PC-3 (cell line): ENCODE measurements at places on chromosomes 6 and 20. TPM values are rescaled to one million over a fixed set of nuclear protein-coding genes. Genes with fewer than 3 reads are reported as not detected.

DNA sequence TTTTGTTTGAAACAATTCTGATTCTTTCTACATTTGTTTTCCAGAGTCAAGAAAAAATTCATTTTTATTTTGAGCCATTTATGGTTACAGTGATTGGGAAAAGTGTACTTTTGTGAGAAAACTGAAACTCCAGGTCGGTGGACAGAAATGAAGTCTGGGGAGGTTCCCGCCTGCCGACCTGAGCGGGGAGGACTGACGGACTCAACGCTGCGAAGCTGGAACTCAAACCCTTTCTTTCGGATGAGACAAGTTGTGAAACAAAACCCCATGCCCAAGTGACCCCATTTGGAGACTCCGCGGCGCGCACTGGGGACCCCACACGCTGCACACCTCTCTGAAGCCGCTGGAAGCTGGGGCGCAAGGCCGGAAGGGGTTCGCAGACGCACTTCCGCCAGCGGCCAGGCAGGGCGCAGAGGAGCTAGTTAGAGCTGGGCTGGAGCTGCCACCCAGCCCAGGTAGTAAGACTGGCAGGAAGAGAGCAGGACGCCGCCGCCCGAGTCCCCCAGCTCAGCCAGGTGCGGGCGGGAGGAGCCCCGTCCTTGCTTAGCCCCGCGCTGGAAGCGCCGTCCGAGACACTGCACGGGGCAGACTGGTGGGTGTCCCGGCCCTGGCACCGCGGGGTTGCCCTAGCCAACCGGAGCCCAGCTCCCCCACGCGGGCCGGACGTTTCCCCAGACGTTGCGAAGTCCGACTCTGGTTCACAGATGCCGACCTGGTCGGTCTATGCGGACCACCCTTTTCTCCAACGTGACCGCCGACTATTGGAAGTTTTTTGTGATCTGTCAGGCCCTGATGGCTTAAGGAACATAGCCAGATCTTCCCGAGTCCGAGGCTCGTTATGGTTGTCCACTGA is 19.8 kb upstream of the ZSCAN16 start:
- DNase-seq, result peak; percentile 81

Gene WFDC5
- not detected in 2 replicates for total RNA-seq

Gene SLA2
- 0.23 and 0.51 TPM in 2 replicates for total RNA-seq

Gene KLHDC3
- total RNA-seq, result 68.9 and 76.0 TPM in 2 replicates

Gene TBP
- total RNA-seq, result 12.8 and 15.7 TPM in 2 replicates

DNA sequence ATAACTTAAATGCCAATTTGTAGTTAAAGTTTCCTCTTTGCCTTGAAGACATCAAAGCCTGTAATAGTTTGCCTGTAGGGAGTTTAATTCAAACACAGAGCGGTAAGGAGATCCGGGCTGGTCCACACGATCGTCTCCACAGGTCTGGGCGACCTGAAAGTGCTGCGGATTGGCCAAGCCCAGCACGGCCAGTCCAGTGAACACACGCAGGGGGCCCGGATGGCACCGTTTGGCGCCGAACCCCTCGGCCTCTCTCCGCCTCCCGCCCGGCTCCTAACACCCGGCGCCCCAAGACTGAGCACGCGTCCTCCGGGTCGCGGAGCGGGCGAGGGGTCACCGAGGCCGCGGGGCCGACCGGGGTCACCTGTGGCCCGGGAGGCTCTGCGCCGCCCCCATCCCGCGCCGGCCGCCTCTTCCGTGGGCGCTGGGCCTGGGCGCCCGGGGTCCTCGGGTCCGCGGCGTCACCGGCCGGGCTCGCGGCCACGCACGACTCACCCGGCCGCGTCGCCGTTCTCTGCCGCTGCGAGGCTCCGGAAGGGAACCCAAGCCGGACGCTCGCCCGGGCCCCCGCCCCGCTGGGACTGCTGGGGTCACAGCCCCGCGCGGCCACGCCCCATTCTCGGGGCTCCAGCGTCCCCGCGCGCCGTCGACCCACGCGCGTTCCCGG is 481 bp downstream of the SERPINB6 start:
- peak; percentile 58 for DNase-seq

Gene PTGIS
- 0.18 TPM in 1 of 2 replicates, not detected in the other for total RNA-seq

DNA sequence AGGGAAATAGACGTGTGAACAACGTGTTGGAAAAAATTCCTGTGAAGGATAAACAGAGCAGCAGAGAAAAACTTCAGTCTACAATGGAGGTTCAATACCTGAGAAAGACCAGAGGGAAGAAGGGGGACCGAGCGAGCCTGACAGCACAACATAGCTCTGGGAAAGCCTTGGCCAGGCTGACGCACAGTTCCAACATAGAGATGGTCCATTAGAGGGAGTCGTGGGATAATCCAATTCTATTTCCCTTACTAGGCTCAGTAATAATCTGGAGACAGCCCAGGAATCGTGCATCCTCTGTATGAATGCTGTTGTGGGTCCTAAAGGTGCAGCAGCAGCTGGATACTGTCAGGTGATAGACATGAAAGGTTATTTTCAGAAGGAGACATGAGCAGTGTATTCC is 370.8 kb upstream of the BTBD3 start:
- DNase-seq, result no peak

GRCh38 chr20:25544734-25545133 is 40.6 kb downstream of the NINL start:
- no peak for DNase-seq

Gene GPR63
- 0.07 and 0.17 TPM in 2 replicates for total RNA-seq

DNA sequence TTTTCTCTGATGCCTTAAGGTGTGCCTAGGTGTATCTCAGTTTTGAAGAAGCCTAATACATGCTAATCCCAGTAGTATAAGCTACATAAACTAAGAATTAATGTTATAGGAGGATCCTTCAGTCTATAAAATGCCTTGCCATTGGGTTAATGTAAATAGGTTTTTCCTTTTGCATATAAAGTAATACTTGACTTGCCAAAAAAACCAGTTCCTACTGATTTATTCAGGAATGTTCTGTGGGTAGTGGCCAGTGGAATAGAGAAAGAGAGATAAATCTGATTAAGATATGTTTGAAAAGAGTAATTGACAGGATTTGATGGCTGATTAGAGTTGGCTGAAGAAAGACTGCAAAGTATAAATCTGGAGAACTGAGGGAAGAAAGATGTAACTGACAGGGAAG is 273.4 kb downstream of the ZFAND3 start:
- no peak for DNase-seq

GRCh38 chr20:21365771-21366170 is 31.6 kb downstream of the NKX2-4 start:
- DNase-seq, result no peak

Gene KIAA1755
- total RNA-seq, result 0.44 and 0.86 TPM in 2 replicates
